ENCODE measurements at places on chromosomes 4 and X.

DNA sequence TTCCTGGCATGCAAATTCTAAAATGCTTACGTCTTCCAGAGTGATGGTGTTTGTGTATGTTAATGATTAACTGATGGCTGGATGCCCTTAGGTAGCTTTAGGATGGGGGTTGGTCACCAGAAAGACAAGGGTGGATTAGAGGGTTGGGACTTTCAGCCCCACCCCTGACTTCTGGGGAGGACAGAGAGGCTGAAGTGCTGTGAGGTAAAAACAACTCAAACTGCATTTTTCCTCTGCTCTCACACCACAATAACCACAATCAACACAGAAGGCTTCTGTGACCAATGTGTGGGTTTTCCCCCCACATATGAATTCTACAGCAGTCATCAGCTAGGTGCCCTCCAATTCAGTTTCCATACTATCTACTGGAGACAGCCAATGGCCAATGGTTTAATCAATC lies 18.7 kb upstream of the DDIT4L start:
- DNase-seq: no peak

DNA sequence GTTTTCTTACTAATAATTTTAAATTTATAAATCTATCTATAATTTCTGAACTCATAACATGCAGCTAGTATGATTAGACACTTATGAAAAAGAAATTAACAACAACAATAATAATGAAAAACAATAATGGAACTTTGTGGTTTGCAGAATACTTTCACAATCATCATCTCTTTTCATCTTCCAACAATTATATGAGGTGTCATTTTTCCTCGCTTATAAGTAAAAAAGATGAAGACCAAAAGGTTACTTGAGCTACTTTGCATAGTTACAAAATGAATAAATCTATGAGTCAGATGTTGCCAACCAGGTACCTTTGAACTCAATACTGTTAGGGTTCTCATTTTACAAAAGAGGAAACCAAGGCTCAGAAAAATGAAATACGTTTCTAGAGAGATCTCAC lies 98.5 kb upstream of the ELOVL6 start:
- DNase-seq: no peak

DNA sequence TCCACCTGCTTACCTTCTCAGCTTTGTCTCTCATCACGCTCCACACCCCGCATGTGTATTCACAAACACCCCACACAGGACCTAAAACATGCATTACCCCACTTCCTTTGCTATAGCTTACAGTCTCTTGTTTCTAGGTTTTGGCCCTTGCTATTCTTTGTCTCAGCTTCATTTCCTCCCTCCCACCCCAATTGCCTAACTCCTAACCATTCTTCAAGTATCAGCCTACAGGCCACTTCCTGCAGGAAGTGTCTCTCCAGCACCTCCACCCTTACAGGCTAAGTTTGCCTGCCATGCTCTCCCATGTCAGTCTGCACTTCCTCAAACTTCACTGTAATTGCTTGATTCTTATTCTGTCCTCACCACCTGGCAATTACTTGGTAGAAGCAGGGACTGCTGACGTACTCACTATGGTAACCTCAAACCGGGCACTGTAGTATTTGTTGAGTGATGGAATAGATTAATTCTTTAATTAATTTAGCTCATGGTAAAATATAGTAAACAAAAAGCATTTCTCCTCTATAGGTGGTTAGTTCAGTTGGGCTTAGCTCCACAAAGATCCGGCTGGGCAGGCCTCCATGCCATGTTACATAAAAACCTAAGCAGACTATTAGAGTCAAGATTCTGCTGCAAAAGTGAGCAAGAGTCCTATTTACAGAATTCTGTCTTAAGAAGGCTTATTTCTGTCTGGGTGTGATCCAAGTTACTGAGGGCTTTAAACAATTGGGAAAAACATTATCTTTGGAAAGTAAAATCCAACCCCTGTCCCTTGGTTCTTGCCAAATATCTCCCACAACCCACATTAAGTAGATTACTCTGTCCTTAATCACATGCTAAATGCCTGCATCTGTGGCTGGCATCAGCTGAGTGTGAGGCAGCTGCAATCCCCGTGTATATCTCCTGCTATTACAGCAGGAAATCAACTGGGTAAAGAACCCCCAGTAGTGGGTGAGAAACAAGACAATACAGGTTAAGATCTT lies 124.7 kb upstream of the CPEB2 start:
- DNase-seq: peak; percentile 29

- DNase-seq: no peak
Measured at GRCh38 chrX:72694170-72694569, 19.9 kb downstream of the PHKA1 start.

- no peak for DNase-seq
Measured at GRCh38 chrX:8418301-8418700, 46.3 kb upstream of the VCX3B start.

DNA sequence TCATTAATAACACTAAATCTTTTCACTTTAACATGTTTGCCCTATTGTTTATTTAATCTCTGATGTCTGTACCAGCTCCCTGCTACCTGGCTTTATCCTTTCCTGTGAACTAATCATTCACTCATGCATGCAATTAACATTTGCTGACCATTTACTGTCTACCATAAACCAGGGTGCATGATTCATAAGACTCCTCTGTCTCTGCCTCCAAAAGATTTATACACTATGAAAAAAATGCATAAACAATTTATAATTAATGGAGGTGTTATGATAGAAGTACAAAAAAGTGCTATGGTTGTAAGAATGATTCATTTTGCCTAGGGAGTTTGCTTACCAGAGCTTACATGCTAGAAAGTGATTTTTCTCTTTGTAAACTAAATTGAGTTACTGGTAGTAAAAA lies 24.5 kb upstream of the CPEB2 start:
- no peak for DNase-seq

GRCh38 chr4:25863347-25863784 lies 578 bp upstream of the SEL1L3 start:
- DNase-seq: no peak

DNA sequence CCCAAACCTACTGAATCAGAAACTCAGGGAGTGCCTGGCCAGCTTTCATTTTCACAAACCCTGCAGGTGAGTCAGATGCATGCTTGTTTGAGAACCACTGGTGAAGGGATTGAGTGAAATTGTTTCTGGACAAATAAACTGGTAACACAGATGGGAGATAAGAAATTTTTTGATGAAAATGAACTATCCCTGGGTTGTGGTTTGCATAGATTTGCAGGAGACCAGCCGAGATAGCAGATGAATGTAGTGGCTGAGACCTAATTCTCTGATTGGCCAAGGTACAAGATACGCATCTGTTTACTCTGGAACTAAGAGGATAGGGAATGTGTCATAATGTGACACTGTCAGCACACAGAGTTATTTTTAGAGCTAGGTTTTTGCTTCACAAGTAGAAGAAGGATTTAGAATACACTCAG lies 117.8 kb upstream of the NOCT start:
- no peak for DNase-seq

DNA sequence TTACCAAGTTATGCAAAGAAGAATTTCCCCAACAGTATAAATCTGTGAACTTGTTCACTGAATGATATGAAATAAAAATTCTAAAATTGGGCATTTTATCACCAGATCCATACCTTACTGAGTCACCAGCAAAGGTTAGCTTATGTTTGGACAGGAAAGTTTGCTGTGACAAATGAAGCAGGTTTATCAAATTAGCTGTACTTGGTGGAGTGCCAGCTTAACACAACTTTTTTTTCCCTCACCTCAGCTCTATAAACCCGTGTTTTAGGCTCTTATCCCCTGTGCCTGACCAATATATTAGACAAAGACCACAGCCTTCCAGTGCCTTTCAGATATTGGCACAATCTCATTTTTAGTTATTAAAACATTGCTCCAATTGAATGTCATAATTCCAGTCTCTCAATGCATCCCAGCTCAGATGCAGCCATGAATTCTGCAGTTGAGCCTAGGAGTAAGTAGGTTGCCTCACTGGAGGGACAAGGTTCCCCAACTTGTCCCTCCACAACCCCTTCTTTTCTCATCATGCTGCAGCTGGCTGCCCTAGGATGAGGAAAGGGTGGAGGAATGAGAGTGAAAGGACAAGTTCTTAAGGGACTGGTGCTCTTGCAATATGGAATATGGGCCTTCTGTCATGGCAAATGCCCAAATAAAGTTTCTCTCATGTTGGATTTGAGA lies 27.0 kb upstream of the PDGFC start:
- DNase-seq: no peak

- no peak for DNase-seq
Measured at GRCh38 chr4:182875453-182876405, 41.5 kb downstream of the DCTD start.
